ENCODE measurements at places on chromosomes 2 and 18.

- DNase-seq = no peak
Observed at GRCh38 chr18:30595942-30596341, 446.6 kb downstream of the DSC3 start.

- DNase-seq = no peak
Observed at GRCh38 chr2:47076586-47077441, 78.3 kb downstream of the STPG4 start.

- DNase-seq = no peak
Observed at GRCh38 chr2:44817673-44818335, 123.7 kb upstream of the SIX3 start.

DNA sequence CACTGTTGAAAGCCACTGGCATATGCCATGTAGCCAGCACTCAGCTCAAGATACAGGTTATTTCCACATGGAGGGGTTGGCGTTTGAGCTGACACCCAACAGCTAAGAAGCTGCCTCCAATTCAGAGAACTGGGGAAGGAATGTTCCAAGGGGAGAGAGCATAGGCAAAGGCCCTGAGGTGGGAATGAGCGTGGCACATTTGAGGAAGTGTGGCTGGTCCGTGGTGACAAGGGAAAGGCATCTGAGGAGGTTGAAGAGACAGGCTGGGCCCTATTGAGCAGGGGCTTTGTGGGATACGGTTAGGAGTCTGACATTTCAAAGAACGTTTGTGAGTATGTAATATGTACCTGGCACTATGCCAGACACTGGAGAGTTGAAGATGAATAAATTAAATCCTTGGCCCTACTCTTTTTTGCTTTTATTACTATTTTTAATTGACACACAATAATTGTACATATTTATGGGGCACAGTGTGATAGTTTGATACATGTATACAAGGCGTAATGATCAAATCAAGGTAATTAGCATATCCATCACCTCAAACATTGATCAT is 27.6 kb upstream of the TMBIM1 start:
- no peak for DNase-seq

DNA sequence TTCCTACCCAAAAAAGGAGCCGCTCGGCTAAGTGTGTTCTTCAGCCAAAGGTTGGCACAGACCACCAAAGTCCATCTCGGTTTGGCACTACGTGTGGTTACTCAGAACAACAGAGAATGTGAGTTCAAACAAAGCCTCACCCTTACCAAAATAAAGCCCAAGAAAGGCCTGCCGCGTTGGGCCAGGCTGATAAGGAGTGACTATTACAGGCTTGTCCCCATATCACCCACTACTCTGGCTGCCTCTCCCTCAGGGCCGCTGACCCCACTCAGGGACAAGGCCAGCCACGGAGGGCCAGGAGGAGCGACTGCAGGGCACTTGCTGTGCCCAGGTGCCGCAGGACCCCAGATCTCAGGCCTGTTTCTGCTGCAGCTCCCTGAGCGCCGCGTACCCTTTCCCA is 13.8 kb downstream of the HS1BP3 start:
- no peak for DNase-seq
